Activated gamma-delta T cell (primary cell): ENCODE measurements at places on chromosomes 16 and 17.

GRCh38 chr17:55533608-55534007 lies 22.4 kb upstream of the SMIM36 start:
- DNase-seq: no peak

- DNase-seq: no peak
These were observed 205.2 kb downstream of the STX8 start for GRCh38 chr17:9370467-9370866.

- DNase-seq: no peak
These were observed 12.3 kb upstream of the TMEM170A start for GRCh38 chr16:75476817-75477216.

GRCh38 chr16:4911970-4912386 lies 25.0 kb downstream of the PPL start:
- DNase-seq: no peak

DNA sequence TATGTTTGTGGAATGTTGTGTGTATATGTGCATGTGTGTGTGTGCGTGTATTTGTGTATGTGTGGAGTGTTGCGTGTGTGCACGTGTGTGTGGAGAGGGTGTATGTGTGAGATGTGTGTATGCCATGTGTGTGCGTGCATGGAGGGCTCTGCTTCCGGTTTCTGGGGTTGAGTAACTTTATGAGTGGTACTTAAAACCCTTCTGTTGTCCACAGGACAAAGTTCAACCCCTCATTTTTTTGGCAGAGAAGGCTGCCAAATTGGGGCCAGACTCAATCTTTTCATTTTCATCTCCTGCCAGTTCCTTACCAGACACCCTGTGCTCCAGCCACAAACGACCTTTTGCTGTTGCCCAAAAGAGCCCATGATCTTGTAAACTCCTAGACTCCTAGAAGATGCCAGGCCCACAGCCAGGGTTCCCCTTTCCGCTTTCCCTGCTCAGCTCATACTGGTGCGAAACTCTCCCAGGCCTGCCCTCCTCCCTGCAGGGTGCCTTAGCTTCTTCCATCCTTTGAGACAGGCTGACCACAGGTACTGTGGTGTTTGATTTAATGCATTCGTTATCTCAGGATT lies 100.2 kb downstream of the CMIP start:
- no peak for DNase-seq

- DNase-seq: no peak
These were observed 10.9 kb upstream of the ITGA2B start for GRCh38 chr17:44400226-44400847.

- no peak for DNase-seq
These were observed 242.3 kb upstream of the TBX2 start for GRCh38 chr17:61157246-61157886.

DNA sequence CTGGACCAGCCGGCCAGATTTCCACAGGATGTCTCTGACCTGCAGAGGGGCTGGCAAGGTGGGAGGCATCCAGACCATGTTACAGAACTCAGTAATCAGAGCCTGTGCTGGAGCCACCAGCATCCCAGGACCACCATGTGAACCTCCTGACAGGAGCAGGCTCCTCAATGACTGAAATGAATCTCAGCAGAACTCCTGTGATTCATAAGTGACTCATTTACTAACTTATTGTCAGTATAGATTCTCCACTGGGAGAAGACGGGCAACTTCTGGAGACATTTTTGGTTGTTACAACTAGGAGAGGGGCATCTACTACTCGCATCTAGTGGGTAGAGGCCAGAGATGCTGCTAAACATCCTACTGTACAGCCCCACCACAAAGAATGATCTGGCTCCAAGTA lies 3.1 kb upstream of the WWOX start:
- no peak for DNase-seq

- no peak for DNase-seq
These were observed 28.0 kb downstream of the CUEDC1 start for GRCh38 chr17:57927048-57927723.

GRCh38 chr16:66469291-66469946 lies 42.3 kb downstream of the BEAN1 start:
- no peak for DNase-seq

- DNase-seq: no peak
These were observed 247.7 kb upstream of the PMFBP1 start for GRCh38 chr16:72419638-72420037.

- DNase-seq: no peak
These were observed 14.0 kb downstream of the CA5A start for GRCh38 chr16:87922250-87922871.

DNA sequence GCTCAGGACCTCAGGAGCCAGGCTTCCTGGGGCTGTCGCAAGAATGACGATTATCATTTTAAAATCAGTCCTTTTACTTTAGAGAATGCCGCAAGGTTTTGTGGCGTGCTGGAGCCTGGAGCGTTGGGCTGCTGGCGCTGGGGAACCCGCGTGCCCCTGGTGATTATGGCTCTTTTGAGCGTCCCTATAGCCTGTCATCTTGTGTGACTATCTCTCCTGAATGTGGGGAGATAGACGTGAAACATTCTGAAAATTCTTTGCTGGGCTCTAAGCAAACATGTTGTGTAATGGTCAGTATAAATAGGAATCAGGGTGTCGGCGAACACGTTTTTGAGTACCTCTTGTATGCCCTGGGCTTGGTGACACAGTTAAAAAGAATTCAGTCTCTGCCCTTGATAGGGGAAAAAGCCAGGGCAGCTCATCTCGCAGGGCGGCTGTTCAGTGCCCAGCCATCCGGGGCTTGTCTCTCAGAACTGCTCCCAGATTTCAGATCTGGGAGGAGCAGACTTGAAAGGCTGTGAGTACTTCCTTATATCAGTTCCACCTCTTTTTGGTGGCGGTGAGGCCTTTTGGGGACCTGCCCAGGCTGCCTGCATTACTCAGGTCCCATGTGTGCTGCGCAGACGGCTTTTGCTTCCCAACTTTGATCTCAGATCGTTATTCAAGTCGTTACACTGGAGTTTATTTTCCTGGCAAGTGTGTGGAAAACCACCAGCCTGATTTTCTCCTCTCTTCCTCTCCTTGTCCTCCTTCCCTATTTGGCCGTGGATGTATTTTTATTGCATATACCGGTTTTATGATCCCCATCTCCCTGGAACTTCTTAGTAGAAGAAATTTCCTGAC lies 973 bp downstream of the SLC7A6 start:
- DNase-seq: no peak

DNA sequence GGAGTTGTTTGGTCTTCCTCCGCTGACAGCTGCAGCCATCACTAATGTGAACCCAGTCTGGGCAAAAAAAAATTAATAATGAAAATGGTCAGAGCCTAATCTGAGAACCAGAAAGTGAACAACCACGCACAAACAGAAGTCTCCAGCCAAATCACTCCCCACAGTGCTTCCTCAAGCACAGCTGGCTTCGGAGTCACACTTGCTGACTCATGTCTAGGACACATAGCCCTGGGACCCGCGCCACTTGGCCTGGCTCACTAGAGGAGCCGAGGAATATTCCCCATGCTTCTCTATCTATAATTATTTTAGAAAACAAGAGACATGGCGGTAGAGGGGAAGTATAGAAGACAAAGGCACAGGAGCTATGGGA lies 109.1 kb downstream of the ZFHX3 start:
- no peak for DNase-seq

- no peak for DNase-seq
These were observed 80.7 kb downstream of the RAB11FIP4 start for GRCh38 chr17:31472137-31472536.
